ENCODE measurements at places on chromosomes 1 and 21.

GRCh38 chr21:37534431-37534830 lies 167.9 kb downstream of the DYRK1A start:
- no peak for DNase-seq

DNA sequence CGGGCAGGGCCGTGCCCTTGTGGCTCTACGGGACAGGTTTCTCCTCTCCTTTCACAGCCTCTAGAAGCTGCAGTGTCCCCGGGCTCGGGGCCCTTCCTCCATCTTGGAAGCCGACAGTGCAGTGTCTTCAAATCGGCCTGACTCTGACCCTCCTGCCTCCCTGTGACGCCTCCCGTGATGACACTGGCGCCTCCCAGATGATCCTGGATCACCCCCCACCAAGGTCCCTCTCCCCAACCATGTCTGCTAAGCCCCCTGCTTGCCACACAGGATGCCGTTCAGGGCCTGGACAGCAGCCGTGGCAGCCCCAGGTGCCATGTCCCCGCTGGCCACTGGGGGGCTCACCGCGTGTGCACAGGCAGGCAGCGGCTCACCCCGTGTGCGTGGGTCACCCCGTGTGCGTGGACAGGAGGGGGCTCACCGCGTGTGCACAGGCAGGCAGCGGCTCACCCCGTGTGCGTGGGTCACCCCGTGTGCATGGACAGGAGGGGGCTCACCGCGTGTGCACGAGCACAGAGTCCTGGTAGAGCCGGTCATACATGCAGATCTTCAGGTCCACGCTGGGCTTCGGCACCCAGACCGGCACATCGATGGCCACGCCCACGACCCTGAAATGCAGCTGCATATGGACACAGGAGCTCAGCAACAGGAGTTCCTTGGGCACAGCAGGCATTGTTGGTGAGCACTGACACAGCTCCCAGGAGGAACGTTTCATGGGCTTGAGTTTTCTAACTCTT lies 24.9 kb upstream of the TMEM52 start:
- peak; percentile 30 for DNase-seq

GRCh38 chr1:230273141-230273710 lies 152.9 kb downstream of the PGBD5 start:
- DNase-seq: no peak

- DNase-seq: no peak
Observed at GRCh38 chr1:10905841-10906655, 106.4 kb upstream of the TARDBP start.

- no peak for DNase-seq
Observed at GRCh38 chr1:42730002-42730401, 10.0 kb downstream of the CLDN19 start.

- DNase-seq: no peak
Observed at GRCh38 chr21:46557919-46558392, 46.9 kb downstream of the S100B start.

DNA sequence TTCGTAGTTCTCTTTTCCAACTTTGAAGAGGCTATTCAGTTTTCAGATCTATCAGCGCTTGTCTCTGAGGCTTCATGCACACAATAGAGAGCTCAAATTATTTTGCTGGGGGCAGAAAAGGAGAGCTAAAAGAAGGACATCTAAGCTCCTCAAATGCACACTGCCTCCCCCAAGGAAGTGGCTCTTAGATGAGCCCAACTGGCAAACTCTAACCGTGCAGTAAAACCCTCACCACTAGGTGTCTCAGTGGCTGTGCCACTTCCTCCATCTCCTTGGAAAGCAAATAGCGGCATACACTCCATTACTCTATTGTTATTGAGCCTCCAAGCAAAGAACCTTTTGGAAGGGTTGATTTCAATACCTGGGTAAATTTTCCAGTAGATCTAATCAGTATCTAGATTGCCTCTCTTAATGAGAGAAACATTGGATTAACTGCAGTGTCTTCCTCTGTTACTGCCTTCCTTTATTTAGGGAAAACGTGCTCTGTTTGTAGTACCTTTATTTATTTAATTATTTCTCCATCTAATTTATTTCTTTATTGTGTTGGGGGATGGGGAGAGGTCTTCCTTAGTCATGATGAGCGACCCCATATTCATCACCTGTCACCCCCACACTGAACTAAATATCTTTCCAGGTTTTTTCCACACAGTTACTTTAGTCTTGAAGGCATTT lies 9.2 kb upstream of the SFPQ start:
- peak; percentile 84 for DNase-seq

- peak; percentile 46 for DNase-seq
Observed at GRCh38 chr1:58857680-58858673, 74.1 kb upstream of the JUN start.

DNA sequence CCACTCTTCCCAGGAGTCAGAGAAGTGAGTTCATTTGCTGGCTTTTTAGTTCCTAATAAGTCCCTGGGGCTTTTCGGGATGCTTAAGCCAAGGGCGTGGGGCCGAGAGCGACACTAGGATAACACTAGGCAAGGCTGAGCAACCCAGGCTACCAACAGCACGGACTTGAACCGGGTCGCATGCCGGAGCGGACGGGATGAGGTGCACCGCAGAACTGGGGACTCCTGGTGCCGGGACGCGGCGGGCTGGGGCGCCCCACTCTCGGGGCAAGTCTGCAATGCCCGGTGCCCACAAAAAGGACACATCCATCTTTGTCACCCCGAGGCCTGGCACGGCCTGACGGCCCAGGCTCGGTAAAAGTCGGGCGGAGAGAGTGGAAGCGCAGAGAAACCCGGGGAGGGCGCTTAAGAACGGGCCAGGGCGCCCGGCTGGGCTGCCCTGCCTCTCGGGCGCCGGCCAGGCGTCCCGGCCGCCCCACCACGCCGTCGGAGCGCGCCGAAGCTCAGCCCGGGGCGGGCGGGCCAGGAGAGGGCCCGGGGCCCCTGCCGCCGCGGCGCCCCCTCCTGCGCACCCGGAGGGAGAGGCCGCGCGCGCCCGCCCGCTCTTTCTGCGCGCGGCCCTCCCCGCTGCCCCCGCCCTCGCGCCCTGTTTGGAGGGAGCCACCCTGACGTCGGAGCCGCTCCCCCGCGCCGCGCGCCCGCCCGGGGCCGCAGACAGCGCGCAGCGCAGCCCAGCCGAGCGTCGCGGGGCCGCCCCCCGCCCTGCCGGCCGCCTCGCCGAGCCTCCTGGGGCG lies at the start of gene NBL1:
Gene NBL1, plus strand, starts transcription at position 710 of the 793 bp plus-strand sequence. CDS start 10,720 bp downstream, outside the sequence.
- peak; percentile 17 for DNase-seq

DNA sequence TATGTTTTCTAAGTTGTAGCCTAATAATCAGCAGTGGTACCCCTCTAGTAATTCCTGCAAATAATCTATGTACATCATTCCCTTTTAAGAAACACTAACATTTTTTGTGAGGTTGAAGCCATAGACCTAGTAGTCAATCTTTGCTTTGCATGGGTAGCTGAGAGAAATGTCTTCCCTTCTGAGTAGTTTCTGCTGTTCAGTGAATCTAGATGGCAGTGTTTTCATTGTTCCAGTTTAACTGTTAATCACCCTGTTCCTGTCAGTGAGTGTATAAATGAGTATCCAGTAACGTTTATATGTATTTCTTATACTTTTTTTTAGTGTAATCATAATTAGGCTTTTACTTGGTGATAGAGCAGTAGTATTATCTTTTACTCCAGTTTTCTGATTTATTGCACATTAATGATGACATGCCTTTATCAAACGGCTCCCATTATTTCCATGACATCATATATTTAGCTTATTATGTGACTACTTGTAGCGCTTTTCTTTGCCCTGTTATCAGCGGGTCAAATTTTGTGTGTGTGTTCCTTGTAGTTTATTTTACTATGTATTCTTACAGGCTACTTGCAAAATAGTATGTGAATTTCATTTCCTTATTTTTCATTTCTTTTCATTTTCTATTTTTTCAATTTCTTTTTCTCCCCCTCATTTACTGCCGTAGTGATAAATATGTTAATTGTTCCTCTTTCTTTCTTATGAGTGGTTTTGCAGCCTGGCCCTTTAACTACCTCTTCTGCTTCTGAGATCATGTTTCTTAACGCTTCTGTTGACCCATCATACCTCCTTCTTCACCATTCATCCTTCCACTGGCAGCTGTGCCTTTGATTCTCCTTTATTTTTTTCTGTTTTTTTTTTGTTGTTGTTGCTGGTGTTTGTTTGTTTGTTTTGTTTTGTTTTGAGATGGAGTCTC lies 18.8 kb downstream of the CEP350 start:
- no peak for DNase-seq

DNA sequence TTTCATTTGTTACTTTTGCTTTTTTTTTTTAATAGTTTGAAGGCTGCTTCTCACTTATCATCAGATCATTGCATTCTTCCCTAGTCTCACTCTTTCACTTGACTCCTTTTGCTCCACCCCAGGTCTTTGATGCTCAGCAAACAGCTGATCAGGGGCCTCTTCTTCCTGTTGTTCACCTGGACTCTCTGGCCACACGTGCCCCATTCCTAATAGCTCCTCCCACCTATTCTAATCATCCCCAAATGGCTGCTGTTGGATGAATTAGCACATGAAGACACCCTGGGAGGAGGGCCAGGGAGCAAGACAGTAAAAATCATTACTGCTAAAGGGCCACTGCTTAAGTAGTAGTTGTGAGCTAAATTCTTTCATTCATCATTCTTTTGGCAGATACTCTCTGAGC lies 119.5 kb downstream of the MAB21L3 start:
- DNase-seq: no peak

DNA sequence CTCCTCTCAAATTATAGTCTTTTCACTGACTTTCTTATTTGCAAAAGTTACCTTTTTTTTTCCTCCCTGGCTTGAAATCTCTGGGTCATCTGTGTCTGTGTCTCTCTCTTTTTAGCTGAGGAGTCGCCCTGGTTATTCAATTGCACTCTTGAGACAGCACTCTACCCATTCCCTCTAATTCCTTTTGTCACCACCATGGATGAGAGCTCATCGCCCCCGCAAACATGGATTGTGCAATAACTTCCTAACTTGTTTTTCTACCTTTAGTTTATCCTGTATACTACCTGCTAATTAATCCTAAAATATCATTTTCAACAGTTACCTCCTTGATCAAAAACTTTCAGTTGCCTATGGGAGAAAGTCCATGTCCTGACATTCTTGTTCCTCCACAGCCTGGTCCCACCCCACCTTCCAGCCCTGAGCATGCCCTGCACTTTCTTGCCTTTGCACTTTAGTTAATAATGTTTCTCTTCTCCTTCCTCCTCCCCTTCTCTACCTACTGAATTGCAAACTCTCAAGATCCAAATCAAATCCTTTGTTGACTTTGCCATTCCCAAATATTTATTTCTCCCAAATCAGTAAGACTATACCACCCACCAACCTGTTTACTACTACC lies 110.4 kb upstream of the MAGI3 start:
- no peak for DNase-seq

- no peak for DNase-seq
Observed at GRCh38 chr1:152976688-152977087, 6.2 kb downstream of the SPRR4 start.

DNA sequence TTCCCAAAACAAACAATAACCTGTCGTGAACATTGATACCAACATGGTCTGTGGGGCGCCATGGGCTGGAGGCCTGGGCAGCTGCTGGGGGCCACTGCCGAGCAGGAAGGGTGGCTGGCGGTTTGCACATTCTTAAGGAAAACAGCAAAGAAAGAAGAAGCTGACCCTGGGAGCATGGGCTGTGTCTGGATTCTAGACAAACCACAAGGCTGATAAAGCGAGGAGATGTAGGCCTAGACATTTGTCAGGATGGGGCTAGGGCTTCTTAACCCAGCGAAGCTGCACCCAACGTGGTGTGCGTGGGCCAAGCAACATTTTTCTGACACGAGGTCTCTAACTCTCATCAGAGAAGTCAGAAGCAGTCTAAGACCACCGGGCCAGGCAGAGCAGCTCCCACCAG lies 322.1 kb upstream of the VAMP3 start:
- no peak for DNase-seq

DNA sequence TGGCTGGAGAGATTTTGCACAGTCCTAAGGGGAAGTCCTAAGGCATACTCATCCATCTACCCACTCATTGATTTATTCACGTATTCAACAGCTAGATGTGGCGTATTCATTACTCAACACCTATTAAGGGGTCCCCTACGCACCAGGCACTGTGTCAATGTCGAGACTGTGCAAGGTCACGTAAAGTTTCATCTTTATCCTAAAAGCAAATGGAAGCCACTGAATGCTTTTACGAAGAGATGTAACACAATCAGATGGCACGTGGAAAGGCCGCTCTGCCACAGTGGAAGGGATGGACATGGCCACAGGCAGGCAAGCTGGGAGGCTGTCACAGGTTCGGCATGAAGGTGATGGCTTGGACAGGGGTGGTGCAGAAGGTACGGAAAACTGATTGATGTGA lies 66.3 kb upstream of the ZBTB18 start:
- DNase-seq: no peak

- DNase-seq: no peak
Observed at GRCh38 chr1:36590264-36590663, 107.6 kb upstream of the CSF3R start.

- peak; percentile 76 for DNase-seq
Observed at GRCh38 chr1:54485416-54485815, 62.6 kb upstream of the ACOT11 start.

GRCh38 chr1:65420590-65421350 lies at the start of the genes LEPR and LEPROT:
TSS of gene LEPR (plus strand) at chr1:65420668. CDS start at chr1:65565566, 144,898 bp downstream.
TSS of gene LEPROT (plus strand) at chr1:65420668. CDS start at chr1:65420725, 57 bp downstream.
- DNase-seq: peak; percentile 54

DNA sequence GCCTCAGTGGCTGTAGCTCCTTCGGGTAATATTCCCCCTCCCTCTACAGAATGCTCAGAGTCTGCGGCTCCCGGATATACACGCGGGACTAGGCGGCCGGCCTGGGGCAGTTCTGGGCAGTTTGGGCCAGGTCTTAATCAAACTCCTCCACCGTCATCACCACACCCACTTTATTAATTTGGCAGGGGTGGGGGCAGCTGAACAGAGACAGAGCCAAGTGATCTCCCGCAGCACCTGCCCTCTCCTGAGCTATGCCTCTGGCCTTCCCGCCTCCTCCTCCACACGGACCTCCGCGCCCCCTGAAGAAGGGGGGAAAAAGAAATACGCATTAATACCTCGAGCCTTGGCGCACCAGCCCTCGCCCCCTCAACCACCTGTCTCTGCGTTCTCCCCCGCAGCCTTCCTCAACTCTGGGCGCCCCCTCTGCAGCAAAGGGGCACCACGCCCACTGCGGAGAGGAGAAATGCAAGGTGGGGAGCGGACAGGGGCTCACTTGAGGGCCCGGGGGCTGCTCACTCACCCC lies 42.6 kb downstream of the CD34 start:
- DNase-seq: no peak

- DNase-seq: peak; percentile 8
Observed at GRCh38 chr21:44487831-44488230, 32.5 kb downstream of the LRRC3 start.

GRCh38 chr1:67789551-67789950 lies 43.7 kb downstream of the GNG12 start:
- no peak for DNase-seq

DNA sequence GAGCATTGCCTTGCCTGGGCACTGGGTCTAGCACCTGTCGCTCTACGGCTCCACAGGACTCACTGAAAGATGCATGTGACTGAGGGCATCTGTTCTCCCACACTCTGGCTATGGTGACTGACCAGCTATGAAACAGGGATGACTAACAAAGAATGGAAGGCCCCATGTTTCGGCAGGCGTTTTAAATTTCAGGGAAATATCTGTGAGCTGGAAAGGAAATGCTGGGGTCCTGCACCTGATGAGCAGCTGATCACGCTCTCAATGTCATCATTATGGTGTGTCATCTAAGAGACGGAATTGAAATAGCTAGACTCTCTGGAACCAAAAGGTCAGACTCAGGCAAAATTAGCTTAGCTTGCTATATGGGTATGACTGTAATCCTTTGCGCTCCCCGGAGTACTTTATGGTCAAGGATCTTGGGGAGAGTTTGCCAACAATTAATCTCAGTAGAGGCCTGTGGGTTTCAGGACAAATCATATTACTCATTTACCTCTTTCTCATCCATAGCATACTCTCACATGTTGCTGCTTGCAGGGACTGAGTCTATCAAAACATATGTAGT lies 24.5 kb upstream of the PALMD start:
- no peak for DNase-seq

All from NCI-H2171 treated with DMSO at 0.1 percent for 48 hours (cell line).